ENCODE measurements at places on chromosomes 2 and 18.

GRCh38 chr18:48374423-48375149, 34.6 kb downstream of the ZBTB7C start:
- no peak for DNase-seq

DNA sequence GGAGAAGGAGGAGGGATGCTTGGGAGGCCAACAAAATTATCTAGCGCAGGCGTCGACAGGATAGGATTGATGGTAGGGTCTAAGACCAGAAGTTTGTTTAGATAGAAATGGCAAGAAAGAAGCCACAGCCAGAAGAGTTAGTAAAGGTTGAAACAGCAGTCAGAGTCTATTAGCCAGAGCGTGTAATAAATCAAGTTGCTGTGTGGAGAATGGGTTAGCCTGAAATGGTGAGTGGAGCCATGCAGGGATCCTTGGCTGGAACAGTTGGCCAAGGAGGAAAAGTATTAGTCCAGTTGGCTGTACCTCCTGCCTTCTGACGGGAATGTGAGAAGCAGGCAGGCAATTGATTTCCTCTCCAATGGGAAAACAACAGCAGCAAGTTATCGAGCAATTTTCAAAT, 190.7 kb upstream of the CCDC68 start:
- no peak for DNase-seq

- DNase-seq = no peak
Observed at GRCh38 chr2:213150315-213151097, 906 bp downstream of the IKZF2 start.

DNA sequence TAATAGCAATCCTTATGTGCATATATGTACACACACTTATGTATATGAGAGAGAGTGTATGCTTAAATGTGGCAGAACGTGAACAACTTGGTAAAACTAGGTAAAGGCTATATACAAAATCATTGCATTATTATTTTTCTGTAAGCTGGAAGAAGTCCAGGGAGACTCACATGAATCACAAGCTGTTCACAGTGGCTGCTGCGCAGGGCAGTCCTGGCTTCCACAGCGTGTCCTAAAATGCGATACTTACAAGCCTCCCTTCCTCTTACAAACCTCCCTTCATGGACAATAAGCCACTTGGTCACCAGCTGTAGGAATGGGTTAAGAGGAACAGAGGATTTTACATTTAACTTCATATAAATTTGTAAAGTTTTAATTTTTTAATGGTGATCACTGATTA, 114.9 kb upstream of the AGAP1 start:
- DNase-seq = no peak

DNA sequence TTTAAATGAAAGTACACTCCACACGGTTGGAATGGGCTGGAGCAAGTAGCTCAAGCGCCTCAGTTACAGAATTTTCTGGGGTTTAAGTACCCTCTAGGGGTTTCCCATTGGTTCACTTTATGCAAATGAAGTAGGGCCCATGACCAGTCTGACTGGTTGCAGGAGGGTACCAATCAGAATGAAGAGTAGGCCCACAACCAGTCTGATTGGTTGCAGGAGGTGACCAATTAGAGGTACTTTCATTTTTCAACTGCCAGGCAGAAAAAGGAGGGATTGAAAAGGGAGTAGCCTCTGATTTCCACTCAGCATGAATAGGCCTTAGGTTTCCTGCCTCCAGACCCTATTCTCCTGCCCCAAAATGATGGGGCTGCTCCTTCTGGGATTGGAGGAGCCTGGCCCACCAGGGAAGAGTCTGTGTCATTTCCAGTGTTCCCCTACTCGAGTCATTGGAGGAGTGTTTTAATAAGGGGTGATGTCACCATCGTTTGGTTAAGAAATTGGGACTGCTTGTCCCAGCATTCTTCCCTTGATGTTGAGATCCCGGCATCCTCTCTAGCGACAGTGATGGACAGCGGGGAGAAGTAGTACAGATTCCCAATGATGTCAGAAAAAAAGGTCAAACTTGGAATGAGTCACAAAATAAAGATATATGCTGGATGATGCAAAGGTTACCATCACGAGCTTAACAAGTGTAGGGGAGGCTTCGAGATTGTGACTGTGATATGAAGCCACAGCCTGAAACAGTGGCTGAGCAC, 210.4 kb downstream of the SH3BP4 start:
- DNase-seq = no peak

DNA sequence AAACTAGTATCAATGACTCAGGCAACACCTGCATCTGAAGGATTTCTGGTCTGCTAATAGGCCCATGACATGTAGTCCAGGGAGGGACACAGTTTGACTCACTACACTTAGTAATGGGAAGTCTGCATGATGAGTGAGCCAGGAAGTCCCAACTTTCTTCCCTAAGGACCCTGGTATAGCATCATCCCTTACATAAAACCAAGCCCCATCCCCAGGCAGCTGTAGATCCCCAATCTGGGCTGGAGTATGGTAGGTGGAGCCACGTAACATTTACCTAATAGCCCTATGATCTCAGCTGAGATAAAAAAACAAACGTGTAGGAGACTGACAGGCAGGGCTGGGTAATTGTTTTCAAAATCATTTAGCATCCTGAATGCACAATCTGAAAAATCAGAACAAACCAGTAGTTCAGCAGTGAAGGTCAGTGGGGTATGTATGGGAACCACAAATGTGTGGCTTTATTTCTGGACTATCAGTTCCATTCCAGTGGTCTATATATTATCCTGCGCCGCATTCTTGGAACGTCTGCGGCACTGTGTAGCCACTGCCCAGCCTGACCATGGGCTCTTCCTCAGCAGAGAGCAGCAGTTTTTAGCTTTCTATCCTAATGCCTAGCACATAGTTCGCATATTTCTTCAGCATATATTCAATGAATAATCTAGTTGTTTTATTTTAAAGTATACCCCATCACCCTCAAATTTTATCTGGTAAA, 33.5 kb downstream of the EPB41L3 start:
- DNase-seq = no peak

DNA sequence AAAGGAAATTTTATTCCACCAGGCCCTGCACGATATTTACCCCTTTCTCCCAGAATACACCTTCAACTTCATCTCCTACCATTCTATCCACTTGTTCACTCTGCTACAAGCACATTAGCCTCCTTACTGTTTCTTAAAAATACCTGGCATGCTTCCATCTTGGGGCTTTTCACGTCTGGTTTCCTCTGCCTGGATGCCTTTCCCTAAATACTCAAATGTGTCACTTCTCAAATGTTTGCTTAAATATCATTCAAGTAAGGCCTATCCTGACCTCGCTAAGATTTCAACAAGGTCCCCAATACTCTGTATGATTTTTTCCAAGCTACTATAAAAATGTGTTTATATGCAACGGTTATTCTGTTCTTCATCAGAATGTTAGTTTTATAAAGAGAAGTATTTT, 433.0 kb upstream of the CHAC2 start:
- no peak for DNase-seq

- no peak for DNase-seq
Observed at GRCh38 chr2:234427081-234428061, 69.5 kb downstream of the ARL4C start.

- no peak for DNase-seq
Observed at GRCh38 chr2:206814498-206814897, 49.1 kb downstream of the FASTKD2 start.

- no peak for DNase-seq
Observed at GRCh38 chr2:96110621-96111256, 5.6 kb downstream of the ADRA2B start.

GRCh38 chr2:62184512-62185230, 11.2 kb upstream of the B3GNT2 start:
- no peak for DNase-seq

GRCh38 chr18:47586418-47587070, 335.1 kb upstream of the SKOR2 start:
- DNase-seq = no peak

- no peak for DNase-seq
Observed at GRCh38 chr2:27191070-27191829, 20.6 kb upstream of the ATRAID start.

- no peak for DNase-seq
Observed at GRCh38 chr18:61371111-61371510, 37.9 kb downstream of the CDH20 start.

- DNase-seq = no peak
Observed at GRCh38 chr2:53652131-53652530, 115.5 kb upstream of the CHAC2 start.

DNA sequence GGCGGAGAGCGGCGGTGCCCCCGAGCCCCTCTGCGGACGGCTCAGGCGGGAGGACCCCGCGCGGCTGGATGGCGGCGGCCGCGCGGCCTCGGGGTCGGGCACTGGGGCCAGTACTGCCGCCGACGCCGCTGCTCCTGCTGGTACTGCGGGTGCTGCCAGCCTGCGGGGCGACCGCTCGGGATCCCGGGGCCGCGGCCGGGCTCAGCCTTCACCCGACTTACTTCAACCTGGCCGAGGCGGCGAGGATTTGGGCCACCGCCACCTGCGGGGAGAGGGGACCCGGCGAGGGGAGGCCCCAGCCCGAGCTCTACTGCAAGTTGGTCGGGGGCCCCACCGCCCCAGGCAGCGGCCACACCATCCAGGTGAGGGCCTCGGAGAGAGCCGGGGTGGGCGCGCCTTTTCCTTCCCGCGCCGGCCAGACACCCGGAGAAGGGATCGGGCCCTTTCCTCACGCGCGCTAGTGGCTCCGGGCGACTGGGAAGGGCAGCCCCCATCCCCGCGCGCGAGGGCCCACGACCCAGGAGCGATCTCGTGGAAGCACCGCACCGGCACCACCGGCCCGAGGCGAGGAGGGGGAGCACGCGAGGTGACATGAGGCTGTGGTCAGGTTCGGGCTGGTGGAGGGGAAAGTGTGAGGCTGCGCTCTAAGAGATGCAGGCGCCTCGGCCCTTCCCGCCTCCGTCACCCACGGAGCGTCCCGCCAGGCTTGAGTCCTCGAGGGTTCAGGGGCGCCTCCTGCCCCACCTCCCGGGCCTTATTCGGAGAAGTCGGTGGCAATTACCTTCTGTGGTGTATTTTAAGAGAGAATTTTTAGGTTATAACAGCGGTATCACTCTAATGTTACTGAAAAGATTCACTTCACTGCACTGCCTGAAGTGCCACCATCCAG, 607 bp downstream of the LAMA3 start:
- DNase-seq = no peak

DNA sequence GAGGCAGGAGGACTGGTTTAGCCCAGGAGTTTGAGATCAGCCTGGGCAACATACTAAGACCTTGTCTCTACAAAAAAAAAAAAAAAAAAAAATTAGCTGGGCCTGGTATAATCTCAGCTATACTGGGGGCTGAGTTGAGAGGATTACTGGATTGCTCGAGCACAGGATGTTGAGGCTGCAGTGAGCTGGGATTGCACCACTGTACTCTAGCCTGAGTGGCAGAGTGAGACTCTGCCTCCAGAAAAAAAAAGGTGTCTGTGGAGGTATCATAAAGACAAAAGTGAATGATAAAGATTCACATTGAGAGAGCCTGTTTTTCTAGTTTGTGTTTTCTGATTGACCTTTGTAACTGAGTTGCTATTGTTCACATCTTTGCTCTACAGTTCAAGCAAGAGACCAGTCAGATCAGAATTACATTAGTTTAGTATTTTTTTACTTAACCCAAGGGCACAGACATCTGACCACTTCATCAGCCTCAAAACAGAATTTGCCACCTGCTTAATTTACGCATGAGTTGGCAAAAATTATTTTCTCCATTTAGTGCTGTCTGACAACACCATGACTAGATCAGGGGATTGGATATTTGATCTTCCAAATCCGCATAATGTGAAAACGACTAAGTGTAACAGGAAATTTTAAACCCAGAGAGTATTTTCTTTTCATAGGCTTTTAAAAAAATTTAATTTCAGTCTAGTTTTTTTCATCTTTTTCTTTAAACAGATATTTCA, 271.0 kb downstream of the TGIF1 start:
- DNase-seq = no peak

DNA sequence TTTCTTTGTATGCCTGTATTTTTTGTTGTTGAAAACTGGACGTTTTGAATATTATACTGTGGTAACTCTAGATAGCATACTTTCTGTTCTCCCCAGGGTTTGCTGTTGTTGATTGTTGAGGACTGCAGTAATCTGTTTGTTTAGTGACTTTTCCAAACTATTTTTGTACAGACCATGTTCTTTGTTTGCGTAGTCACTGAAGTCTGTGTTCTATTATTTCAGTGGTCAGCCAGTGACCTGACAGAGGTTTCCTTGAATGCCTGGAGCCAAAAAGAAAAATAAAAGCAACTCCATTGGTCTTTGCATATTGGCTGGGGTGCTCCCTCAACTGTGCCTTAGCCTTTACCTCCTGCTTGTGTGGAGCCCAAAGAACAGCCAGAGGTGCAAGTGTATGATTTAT, 42.7 kb upstream of the PHLPP1 start:
- DNase-seq = no peak

GRCh38 chr2:216777637-216778273, 82.1 kb downstream of the TNP1 start:
- DNase-seq = peak; percentile 72

DNA sequence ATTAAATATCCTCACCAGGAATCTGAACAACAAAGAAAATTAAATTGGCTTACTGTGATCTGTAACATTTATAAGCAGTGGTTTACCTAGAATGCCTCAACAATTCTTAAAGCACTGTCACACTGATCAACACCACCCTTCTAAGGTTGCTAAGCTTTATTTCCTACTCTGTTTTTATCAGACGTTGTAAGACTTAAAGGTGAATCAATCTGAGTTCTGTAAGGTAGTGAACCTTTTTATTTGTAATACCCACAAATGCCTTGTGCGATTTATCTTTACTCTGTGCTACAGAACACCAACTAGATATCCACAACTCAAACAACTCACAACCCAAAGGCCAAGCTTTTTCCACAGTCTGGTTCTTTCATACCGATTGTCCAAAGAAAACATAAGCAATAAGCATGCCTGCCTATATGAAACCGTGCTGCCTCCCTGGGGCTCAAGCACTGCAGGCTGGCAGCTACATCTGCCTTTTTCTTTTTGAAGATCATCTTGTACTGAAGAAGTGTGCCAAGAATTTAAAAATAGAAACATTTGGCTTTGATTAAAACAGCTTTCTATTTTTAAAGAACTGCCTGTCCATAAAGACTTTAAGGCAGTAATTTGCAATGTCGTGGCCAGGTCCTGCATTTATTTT, 490.7 kb downstream of the NUP35 start:
- no peak for DNase-seq

- no peak for DNase-seq
Observed at GRCh38 chr2:172860336-172860707, 124.7 kb downstream of the RAPGEF4 start.

DNA sequence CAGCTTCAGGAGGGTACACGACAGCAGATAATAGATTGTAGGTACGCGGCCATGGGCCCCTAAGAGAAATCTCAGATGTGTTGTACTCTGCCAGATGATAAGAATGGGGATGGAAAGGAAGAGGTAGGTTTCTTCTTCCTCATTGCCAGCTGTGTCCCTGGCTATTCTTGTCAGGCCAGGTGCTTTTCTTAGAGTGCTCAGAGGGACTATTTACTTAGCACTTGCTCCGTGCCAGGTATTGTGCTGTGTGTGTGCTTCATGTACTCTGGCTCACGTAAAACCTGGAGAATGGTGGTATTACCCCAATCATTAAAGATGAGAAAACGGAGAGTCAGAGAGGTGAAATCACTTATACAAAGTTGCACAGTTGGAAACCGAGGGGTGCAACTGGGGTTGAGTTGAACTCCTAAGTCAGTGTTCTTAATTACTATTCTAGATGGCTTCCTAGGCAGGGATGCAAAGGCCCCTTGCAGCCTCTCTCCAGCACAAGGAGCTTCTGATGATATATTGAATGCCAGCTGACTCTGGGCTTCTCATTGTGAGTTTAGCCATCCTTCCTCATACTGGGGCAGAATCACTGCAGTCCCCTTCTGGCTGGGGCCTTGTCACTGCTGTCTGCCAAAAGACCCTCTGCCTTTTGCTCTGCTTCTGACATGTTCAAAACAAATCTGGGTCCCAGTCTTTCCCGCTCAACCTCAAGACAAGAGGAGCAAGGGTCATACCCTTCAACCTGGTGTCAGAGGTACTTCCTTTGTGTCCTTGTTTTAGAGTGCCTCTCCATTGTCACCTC, 60.7 kb downstream of the LYPD1 start:
- no peak for DNase-seq

Measured in keratinocyte (primary cell).